Non-pigmented ciliary epithelial cell (primary cell): ENCODE measurements at places on chromosomes 11 and 22.

DNA sequence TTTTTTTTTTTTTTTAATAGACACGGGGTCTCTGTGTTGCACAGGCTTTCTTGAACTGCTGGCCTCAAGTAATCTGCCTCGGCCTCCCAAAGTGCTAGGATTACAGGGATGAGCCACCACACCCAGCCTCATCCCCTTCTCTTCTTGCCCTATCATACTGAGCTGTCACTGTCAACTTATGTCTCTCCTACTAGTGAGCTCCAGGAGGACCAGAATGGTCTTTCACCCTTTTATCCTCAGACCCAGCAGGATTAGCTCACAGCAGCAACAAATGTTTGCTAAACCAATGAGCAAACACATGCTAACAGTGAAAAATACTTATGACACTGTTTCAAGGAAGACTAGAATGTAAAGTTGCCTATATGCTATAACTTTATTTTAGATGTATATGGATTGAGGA is 6.4 kb upstream of the NXF1 start:
- DNase-seq = no peak

DNA sequence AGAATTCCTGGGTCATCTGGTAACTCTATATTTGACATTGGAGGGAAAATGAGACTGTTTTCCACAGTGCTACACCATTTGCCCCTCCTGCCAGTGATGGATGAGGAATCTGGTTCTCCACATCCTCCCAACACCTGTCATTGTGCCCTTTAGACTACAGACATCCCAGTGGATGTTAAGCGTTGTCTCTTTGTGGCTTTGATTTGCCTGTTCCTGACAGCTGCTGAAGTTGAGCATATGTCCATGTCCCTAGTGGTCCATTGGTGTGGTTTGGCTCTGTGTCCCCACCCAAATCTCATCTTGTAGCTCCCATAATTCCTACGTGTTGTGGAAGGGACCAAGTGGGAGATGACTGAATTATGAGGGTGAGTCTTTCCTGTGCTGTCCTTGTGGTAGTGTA is 88.5 kb downstream of the BRD1 start:
- no peak for DNase-seq

GRCh38 chr11:1817000-1817399 is 17.8 kb upstream of the SYT8 start:
- no peak for DNase-seq

- no peak for DNase-seq
These were observed 112.7 kb upstream of the SLC5A12 start for GRCh38 chr11:26834601-26835000.

- no peak for DNase-seq
These were observed 321.7 kb downstream of the NTM start for GRCh38 chr11:131692151-131692550.

- DNase-seq = no peak
These were observed 36.0 kb downstream of the COMMD9 start for GRCh38 chr11:36253238-36253637.

- DNase-seq = no peak
These were observed 10.1 kb downstream of the SIGIRR start for GRCh38 chr11:404551-405264.

GRCh38 chr22:49329636-49330035 is 498.0 kb downstream of the BRD1 start:
- no peak for DNase-seq

GRCh38 chr11:102733232-102733875 is 8.6 kb upstream of the MMP8 start:
- no peak for DNase-seq

DNA sequence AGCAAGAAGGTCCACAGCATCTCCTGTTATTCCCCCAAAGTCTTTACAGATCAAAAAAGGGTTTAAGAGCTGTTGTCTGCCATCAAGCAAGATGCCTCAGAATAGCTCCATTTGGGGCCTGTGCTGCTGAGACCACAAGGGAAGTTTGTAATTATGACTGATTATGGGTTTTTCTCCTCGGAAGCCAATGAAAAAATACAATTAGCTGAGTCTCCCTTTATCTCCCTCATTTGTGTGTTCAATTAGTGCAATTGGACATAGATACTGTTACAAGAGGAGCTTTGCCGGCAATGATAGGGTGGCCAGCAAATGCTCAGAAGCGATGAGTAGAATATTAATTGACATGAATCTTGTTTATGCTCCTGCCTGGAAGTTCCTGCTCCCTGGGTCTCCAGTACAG is 83.7 kb downstream of the COMMD9 start:
- DNase-seq = no peak
